ENCODE measurements at places on chromosomes 7 and 10.

GRCh38 chr7:44674381-44674780 is 68.0 kb downstream of the OGDH start:
- no peak for DNase-seq

- no peak for DNase-seq
Observed at GRCh38 chr10:283140-283479, 147.9 kb downstream of the ZMYND11 start.

DNA sequence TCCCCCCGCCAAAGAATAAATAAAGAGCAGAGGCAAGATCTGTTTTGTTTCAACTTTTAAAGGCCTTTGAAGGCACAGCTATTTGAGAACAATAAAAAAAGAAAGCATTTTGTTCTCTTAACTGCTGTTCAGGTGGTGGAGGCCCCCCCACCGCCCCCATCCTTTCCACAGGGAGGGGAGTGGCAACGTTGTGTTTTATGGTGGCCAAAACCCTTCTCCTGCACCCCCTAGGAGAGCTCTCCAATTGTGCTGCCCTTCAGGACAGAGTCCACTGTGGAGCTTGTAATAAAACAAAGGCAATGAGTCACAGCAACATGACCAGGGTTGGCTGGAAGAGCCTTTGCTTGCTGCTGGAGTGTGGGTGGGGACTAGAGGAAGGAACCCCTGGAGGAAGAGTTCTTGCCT is 987.9 kb downstream of the KCNMA1 start:
- DNase-seq = no peak

DNA sequence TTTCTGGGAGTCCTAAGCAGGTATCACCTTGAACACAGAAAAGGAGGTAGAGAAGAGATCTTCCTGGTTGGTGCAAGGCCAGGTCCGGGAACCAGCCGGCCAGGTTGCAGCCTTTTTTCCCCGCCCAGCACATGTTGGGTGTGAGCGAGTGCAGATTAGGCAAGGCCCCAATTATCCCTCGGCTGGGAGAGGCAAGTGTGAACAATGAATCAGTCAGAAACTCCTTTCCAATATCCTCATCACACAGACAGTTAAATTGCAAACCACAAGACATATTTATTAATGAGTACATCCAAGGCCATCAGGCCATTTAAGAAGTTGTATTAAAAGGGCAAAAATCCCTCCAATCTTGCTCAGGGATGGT is 115.0 kb upstream of the AFAP1L2 start:
- DNase-seq = no peak

GRCh38 chr7:8189625-8190024 is 72.3 kb downstream of the ICA1 start:
- no peak for DNase-seq

GRCh38 chr7:143437578-143437977 is 5.7 kb upstream of the TAS2R60 start:
- no peak for DNase-seq

DNA sequence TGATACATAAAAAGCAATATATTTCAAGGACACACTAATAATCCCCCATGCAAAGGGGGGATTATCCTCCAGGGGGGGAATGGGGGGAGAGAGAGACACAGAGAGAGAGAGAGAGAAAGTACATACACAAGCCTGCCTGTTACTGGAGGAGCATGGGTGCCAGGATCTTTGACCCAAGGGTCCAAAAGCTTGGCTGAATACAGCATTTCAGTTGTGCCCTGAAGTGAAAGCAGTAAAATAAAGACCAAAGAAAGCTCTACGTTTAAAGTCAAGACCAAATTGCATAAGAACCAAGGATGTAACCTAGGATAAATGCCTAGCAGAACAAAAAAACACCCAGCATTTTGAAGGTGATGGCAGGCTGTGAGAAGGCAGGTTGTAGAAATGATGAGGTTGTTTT is 27.8 kb upstream of the ITGB8 start:
- DNase-seq = no peak

DNA sequence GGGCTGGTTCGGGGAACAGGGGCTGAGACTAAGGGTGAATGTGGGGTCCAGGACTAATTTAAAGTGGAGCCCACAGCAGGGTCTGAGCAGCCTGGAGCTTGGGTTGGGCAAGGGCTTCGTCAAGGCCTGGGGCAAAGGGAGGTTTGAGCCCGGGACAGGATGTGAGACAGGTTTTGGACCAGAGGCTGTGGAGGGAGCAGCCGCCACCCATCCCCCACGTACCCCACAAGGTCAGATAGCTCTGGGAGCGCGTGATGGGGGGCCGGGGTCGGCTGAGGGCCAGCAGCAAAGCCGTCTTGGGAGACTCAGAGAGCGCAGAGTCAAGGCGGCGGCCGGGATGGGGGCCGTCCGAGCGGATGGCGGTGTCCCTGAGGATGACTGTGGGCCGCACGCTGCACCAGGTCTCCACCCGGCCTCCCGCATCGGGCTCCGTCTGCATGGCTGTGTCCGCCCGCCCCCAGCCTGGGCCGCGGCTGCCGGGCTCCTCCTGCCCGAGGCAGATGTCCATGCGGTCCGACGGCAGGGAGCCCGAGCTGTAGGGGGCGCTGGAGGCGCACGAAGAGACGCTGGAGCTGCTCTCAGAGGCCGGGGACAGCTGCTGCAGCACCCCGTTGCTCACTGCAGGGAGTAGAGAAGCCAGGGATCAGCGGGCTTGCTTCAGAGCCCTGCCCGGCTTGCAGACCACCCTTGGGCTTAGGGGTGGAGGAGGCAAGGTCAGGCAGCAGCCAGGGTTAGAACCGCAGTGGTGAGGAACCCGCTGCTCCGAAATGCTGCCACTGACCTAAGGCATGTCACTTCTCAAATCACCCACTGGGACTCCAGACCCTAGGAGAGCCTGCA is 12.1 kb downstream of the PDZD7 start:
- peak; percentile 76 for DNase-seq

- no peak for DNase-seq
Observed at GRCh38 chr10:86071145-86071544, 295.4 kb downstream of the GRID1 start.

DNA sequence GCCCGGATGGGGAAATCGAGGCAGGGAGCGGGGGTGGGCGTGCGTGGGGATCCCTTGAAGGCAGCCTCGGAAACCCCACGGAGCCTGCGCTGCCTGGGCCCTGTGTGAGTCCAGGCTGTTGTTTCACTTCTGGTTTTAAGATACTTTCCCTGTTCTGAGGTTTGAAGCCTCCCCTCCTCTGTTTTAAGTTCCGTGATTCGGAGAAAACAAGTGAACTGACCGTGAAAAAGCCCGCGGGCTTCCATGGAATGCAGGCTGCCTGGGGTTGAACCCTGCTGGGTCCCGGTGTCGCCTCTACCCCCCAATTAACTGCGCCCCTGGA is 401 bp downstream of the LRRC27 start:
- no peak for DNase-seq

DNA sequence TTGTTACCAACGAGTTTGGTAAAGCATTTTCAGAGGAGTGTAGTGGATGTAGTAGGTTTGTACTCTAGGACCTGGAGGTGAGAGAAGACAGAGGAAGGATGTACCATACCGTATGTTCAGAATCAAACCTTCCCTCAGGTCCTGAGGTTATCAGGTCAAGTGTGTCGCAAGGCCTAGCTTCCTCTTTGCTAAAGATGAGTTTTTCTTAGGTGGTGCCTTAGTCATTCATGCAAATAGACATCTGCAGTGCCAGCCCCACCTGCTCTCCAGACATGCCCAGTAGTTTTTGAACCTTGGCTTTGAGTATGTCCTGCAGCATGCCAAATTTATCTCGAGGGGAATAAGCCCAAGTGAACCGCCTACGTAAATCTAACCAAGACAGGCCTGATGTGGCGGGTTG is 71.3 kb downstream of the HDAC9 start:
- DNase-seq = no peak

GRCh38 chr10:30028738-30029030 is 30.7 kb downstream of the JCAD start:
- no peak for DNase-seq

DNA sequence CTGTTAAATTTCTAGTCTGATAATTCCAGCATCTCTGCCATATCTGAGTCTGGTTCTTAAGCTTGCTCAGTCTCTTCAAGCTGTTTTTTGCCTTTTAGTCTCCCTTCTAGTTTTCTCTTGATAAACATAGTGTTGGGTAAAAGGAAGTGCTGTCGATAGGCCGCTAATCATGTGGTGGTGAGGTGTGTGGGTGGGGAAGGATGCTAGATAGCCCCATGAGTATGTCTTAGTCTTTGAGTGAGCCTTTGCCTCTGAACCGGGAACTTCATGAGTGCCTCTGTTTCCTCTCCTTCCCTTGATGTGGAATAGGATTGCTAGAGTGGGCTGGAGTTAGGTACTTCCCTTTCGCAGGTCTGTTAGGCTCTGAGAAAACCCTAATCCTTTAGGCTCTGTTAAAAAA is 441.8 kb downstream of the INHBA start:
- DNase-seq = no peak
